ENCODE measurements at places on chromosomes 6 and 20.

GRCh38 chr6:38175786-38176185, 356.3 kb downstream of the ZFAND3 start:
- DNase-seq = no peak

GRCh38 chr6:19450651-19451050, 386.5 kb upstream of the ID4 start:
- no peak for DNase-seq

GRCh38 chr6:19554356-19555225, 282.6 kb upstream of the ID4 start:
- no peak for DNase-seq

DNA sequence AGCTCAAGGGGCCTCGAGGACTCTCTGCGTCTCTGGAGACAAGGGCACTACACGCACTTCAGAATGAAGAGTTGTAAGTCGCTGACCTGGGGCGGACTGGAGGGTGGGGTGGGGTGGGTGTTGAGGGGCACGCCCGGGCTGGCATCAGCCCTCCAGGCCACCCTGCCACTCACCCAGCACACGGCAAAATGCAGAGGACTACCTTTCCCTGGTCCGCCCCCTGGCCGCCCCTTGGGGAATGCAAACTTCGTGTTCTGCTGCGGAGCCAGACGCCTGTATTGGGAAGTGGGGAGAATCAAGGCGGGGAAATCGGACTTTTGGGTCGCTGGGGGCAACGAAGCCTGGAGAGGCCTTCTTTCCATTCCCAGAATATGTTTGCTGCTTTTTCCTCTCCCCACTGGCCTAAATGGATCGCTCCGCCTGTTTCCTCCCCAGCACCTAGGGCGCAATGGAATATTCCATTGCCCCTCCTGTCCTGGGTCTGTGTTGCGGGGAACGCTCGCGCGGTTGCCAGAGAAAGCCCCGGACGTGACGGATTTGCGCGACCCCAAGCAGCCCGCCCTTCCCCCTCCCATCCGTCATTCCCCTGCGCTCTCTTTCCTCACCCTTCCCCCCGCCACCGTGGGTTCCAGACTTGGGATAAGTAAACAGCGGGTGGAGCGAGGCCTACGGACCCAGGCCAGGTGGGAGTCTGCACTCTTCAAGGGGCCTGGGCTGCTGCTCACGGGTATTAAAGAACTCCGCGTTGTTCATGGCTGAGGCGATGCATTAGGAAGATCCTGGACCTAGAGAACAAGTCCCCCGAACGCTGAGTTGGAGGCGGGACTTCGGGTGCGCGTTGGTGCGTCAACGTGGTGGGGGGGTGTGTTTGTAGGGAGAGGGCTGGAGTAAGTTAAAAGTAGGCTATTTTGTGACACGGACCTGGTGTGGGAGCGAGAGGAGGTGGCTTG, at the start of gene PPT2:
Gene PPT2 (plus strand): TSS at position 578 of the 950 bp plus-strand sequence. CDS start 454 bp downstream, outside the sequence.
- DNase-seq = peak; percentile 69
